ENCODE measurements at places on chromosomes 3 and 15.

- DNase-seq, result no peak
Observed at GRCh38 chr3:170635385-170635735, 49.5 kb upstream of the SLC7A14 start.

DNA sequence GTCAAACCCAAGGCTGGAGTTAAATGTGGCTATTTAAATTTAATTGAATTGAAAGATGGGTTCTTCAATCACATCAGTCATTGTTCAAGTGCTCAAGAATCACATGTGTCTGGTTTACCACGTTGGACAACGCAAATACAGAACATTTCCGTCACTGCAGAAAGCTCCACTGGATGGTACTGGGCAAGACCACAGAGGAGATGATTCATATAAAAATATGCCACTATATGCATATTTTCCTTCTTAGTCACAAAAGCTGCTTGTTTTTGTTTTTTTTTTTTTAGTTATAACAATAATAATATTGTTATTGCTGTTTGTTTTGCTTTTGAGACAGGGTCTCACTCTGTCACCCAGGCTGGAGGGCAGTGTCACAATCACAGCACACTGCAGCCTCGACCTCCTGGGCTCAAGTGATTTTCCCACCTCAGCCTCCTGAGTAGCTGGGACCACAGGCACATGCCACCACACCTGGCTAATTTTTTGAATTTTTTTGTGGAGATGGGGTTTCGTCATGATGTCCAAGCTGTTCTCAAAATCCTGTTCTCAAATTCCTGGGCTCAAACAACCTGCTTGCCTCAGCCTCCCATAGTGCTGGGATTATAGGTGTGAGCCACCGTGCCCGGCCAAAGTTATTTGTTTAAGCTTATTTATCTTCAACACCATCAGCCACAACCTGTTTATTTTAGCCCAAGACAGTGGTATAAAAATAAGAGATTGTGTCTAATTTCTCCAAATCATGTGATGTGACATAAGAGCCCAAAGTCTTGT is 19.4 kb downstream of the RTP3 start:
- no peak for DNase-seq

GRCh38 chr3:7194071-7194835 is 333.3 kb downstream of the GRM7 start:
- no peak for DNase-seq

GRCh38 chr3:132622148-132622547 is 25.1 kb downstream of the ACKR4 start:
- DNase-seq, result no peak

DNA sequence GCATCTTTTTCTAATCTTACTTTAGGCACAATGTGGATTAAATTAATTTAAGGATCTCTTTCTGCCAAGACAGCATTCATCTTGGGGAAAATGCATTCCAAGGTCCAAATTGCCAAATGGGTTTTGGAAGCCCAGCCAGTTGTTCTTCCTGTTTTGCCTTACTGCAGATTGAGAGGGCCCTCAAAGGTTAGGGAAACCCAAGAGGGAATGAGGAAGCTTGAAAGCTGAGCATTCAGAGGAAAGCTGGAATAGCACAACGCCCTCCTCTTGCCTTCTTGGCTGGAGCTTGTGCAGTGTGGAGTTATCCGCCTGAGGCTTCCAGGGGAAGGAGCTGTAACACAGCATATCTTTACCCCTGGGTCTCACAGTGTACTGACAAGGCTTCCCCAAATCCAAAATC is 18.2 kb upstream of the SACM1L start:
- DNase-seq, result no peak

- no peak for DNase-seq
Observed at GRCh38 chr15:73685981-73686380, 1.8 kb downstream of the CD276 start.

GRCh38 chr15:61871926-61872522 is 188.2 kb downstream of the VPS13C start:
- DNase-seq, result no peak

- DNase-seq, result no peak
Observed at GRCh38 chr3:147412261-147412916, 3.2 kb downstream of the ZIC1 start.

DNA sequence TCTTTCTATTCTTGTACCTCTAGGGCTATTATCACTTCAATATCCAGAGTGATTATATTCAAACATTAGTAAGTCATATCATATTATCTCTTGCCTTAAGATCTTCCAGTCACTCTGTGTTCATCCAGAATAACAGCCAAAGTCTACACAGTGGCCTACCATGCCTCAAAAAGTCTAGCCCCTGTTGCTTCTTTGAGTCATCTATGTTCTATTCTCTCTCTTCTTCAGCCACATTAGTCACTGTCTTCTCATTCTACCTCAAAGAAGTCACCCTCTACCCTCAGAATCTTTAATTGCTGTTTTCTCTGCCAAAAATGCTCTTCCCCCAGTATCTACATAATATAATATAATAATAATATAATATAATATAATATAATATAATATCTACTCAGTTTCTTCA is 356.0 kb downstream of the NLGN1 start:
- no peak for DNase-seq

GRCh38 chr15:56124391-56124790 is 119.3 kb downstream of the RFX7 start:
- DNase-seq, result no peak

- DNase-seq, result no peak
Observed at GRCh38 chr15:59240036-59240435, 33.4 kb downstream of the LDHAL6B start.

DNA sequence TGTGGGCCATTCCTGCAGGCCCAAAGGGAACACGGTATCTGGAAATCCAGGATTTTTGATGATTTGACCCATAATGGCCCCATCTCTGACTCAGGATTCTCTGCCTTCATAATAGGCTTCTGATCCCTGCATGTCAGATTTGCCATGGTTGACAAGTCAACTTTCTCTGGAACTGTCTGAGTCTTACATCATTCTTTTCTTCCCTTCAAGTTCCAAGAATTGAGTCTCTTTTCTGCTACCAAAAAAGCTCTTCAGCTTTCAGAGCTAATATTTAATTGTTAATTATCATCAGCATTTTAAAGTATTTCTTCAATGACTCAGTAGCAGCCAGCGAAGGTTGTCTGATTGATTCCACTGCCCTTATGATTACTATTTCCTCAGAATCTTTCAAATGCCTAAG is 244.4 kb upstream of the COL8A1 start:
- no peak for DNase-seq

DNA sequence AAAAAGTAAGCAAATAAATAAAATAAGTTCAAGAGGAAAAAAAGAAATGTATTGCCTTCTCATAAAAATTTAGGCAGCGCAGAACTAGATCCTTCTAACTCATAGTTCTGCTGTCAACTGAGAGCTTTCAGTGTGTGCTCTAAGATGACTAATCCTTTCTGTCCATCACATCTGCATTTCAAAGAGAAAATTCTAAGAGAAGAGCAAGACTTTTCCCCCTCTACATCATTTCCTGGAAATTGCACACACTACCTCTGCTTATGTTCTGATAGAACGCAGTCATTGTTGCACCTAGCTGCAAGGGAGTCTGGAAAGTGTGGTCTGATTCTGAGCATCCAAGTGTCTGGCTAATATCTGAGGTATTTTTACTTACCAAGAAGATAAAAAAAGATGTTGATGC is 39.6 kb upstream of the SLCO3A1 start:
- DNase-seq, result no peak

GRCh38 chr3:134768837-134769236 is 26.2 kb upstream of the EPHB1 start:
- no peak for DNase-seq

- no peak for DNase-seq
Observed at GRCh38 chr3:157793745-157794144, 290.5 kb upstream of the VEPH1 start.

DNA sequence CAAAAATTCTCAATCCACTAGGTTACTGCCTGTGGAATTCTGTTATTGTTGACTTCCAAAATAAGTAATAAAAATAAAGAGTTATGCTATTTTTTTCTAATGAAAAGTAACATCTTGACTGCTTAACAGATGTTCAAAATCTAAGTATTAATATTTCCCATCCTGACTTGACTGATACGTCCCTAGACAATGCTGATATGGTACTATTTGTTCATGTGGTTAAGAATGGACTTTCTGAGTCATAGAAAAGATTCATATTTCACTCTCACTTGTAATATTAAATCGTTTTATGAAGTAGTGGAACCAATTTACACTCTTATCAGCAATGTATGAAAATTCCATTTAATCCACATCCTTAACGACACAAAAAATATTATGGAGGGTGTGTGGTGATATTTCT is 104.8 kb upstream of the PLSCR5 start:
- no peak for DNase-seq

GRCh38 chr15:81288040-81288439 is 35.9 kb downstream of the STARD5 start:
- no peak for DNase-seq

GRCh38 chr3:140766465-140766864 is 88.6 kb downstream of the TRIM42 start:
- no peak for DNase-seq

GRCh38 chr15:70503798-70504298 is 259.5 kb downstream of the UACA start:
- no peak for DNase-seq

DNA sequence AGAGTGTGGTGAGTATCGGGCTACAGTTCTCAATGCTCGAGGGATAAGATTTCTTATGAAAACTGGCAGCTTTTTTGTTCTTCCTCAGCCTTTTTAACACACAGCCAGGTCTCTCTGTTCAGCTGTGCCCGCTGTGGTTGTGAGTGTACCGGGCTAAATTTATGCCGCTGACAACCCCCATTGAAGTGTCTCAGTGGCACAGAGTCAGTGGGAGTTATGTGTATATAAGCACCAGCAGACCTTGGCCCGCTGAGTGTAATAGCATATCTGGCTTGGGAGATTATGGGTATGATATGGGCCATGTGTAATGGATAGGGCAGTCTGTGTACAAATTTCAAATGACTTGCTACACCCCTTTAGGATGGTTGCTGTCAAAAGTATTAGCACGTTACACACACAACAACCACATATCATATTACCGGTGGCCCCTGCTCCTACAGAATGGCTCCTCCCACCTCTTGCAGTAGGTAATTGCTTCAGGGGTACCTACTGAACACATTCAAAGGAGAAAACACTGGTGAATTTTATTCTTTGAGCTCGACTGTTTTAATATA is 26.9 kb upstream of the NR2F2 start:
- no peak for DNase-seq

DNA sequence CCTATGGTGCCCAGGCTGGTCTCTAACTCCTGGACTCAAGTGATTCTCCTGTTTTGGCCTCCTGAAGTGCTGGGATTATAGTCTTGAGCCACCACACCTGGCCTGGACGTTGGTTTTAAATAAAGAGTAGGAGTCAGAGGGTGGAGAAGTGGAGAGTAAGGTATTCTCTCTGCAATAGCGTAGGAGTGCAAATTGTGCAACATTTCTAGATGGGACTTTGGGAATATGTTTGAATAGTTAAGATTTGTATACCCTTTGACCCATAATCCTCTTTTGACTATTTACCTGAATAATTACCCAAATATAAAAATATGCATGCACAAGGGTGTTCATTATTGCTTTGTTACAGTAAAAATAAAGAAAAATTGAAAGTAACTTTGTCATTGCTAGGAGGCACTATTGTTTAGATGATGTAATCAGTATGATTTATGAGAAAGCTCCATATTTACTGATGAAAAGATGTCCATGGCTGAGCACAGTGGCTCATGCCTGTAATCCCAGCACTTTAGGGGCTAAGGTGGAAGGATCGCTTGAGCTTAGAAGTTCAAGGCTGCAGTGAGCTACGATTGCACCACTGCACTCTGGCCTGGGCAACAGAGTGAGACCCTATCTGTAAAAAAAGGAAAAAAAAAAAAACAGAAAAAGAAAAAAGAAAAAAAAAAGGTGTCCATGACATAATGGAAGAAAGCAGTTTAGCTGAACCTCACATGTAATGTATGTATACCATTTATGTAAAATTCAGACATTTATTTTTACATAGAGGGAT is 15.1 kb upstream of the XYLB start:
- no peak for DNase-seq

All from Right ventricle myocardium inferior (tissue), 1 donor.